ENCODE measurements at places on chromosomes 5 and 9.
A peak's percentile ranks its signal among the peaks of the same experiment; 100 is the strongest.

DNA sequence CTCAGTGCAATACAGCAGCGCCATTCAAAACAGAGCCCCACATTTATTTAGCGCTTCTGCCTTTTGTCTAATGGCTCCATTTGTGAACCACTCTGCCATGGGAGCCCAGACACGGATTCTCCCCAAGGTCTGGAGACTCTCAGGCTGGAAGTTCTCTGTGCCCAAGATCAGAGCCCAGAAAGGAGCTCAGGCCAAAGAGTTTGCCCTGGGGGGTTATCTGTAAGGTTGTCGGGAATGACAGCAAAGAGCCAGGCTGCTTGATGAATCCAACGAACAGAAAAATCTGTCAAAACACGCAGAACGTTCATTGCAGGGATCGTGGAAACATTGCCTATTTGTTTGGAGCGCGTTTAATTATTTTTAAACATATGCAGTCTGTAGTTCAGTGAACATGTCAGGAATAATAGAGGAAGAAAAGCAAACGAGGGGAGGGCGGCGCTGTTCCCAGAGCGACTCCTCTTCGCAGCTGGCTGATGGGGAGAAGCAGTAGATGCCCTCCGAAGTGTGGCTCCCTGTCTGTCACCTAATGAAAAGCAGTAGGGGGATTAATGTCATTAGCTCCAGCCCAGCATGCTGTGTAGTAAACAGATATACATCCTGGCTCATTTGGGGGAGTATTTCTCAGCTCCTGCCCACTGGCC lies 464.9 kb upstream of the MPDZ start:
- no peak for DNase-seq

- DNase-seq: no peak
Measured at GRCh38 chr9:23123048-23123632, 676.5 kb downstream of the DMRTA1 start.

DNA sequence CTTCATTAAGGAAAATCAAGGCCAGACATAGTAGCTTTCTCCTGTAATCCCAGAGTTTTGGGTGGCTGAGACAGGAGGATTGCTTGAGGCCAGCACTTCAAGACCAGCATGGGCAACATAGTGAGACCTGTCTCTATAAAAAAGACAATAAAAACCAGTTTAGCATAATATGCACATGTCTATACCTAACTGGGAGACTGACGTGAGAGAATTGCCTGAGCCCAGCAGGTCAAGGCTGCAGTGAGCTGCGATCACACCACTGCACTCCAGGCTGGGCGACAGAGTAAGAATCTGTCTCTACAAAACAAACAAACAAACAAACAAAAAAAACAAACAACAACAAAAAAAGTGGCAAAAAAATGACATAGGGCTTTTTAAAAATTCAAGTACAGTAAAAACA lies 820.8 kb downstream of the MTRR start:
- DNase-seq: no peak

GRCh38 chr9:12777121-12778022 lies 2.6 kb downstream of the LURAP1L start:
- DNase-seq: no peak

DNA sequence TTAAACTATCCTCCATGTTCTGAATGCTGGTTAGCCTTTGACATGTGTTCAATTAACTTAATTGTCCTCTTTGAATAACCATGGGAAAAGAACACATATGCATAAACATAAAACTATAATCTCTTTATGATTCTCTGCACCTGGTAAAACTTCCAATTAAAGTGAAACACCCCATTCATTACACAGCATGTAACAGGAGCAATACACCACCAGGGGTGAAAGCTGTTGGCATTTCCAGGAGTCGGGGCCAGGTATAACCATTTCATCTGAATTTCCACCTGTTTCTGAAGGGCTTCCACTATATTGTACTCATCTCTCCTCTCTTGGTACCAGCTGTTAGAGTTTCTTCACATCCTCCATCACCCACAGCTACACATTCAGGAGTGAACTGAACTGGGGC lies 303.8 kb downstream of the EDIL3 start:
- DNase-seq: no peak

GRCh38 chr5:153043886-153044285 lies 446.6 kb upstream of the GRIA1 start:
- no peak for DNase-seq

DNA sequence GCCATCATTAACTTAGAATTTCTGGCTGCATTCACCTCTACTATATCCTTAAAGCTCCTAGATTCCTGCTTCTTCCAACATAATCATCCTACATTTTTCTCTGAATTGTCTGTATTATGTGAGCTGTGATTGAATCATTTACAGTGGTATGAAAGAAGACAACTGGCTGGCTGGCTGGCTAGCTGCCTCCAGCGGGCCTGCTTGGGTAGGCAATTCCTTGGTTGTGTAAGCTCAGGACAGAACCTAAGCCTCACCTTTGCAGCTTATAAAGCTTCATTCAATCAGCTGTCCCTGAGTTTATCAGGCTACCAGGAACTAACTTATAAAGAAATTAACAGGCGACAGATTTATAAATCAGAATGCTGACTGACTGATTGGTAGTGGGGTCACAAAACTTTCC lies 162.7 kb upstream of the NR3C1 start:
- no peak for DNase-seq

GRCh38 chr5:71693828-71694427 lies 25.1 kb upstream of the CARTPT start:
- no peak for DNase-seq

DNA sequence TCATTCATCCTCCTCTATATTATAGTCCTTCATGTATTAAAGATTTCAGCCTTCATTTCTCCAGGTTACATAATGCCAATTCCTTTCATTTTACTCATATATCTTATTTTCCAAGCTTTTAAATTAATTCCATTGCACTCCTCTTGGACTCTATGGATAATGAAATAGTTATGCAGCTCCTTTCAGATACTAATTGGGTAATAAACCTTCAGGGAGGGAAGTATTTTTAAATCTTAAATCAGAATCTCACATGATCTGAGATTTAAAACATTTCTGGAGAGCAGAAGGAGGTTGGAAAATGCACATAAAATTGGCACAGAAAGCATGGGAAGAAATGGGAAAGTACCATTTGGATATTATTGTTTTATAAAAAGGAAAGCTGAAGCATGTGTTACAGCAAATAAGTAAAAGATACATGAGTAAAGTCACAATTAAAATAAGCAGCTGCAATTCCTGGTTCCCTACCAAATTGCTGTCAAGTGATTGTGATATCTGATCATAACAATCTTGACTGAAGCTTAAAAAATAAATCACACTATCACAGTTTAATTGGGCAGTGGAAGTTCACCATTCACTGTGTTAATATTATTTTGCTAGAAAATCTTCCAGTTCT lies 257.9 kb upstream of the NREP start:
- DNase-seq: no peak

DNA sequence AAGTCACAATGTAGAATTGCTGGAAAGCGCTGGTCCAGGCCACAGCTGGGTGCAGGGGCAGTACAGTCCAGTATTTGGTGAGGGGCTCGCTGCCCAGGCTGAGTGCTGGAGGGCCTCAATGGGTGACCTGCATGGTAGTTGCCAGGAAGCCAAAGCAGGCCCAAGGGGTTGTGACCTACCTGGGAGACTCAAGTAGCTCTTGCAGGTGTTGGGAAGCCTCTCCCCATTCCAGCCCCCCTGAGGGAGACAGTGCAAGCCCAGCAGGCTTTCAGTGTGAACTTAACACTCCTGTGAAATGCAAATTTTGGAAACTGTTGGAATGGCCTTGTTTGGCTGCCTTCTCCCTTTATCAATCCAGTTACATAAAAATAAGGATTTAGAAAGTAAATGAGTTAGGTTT lies 13.9 kb downstream of the KDM4C start:
- DNase-seq: no peak

GRCh38 chr5:68911840-68912690 lies 181.7 kb upstream of the SLC30A5 start:
- no peak for DNase-seq

DNA sequence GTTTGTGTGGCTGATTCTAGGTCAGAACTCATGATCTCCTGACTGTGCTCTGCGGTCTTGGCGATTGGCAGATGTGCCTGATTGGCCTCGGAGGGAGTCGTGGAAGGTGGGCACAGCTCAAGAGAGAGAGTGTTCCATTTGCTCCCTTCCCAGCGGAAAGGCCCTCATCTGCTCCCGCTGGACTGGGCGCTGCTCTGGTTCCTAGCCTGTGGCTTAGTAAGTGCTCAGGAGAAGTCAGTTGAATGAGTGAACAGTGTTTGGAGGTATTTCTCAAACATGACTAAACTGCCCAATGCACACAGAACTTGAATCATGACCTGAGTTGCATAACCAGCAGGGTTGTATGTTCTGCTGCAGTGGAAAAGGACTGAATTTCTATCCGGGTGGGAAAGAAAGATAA lies 120.2 kb upstream of the PITX1 start:
- no peak for DNase-seq

DNA sequence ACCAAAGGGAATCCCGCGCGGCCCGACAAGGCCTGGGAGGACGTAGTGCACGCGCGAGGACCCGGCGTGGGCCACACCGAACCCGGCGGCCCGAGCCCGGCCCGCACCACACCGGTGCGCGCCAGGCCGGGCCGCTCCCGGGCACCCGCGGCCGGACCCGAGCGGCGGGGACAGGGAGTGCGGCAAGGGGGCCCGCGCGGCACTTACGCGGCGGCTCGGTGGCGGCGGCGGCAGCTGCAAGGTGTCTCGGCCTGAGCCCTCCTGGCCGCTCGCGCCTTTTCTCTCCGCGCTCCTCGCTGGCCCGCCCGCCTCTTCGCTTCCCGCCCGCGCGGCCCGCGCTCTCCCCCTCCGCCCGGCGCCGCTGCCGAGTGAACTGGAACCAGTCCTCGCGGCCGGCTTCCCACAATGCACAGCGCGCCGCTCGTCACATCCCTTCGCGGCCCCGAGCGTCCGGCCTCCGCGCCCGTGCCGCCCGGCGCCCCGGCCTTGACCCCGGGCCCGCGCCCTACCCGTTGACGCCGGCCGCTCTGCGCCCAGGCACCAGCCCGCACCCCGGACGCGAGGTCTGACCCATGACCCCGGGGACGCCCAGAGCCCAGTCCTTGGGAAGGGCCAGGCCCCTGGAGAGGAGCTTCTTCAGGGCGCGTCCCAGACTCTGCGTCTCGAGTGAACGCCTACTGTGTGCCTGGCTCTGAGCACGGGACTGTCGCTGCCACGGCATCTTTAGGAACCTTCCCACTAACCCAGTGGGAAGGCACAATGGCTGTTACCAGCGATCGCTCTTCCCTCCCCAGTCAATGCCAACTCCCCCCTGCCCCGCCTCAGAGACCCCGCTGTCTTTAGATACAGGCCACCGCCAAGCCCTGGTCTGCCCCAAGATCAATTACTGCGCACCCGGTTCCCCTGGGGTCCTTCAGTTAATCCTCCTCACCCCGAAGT lies at the start of gene MACROH2A1:
MACROH2A1 (minus strand) TSS at position 377 of the 939 bp plus-strand sequence. CDS start 10,138 bp downstream, outside the sequence.
- DNase-seq: peak; percentile 93

DNA sequence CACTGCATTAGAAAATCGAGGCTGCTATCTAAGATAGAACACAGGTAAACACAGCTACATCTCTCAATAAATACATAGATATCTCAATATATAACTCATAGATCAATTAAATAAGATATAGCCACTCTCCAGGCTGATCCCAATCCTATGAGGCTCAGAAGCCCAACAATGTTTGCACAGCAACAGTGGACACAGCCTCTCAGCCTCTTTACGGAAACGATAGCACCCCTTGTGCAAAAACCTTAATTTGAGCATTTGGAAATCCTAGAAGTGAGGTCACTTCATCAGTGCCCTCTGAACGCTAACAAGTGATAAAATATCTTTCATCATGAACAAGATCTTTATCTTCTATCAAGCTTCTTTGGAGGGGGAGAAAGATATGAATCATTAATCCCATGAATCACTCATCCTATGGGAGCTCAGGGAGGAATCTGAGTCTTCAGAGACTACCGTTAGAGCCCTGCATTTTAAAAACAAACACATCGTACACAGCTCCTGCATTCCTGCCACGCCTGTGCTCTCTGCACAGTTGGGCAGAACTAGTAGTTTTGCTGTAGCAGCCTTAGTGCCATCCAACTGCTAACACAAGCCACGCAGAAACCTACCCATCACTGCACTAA lies 71.4 kb downstream of the MED27 start:
- no peak for DNase-seq

DNA sequence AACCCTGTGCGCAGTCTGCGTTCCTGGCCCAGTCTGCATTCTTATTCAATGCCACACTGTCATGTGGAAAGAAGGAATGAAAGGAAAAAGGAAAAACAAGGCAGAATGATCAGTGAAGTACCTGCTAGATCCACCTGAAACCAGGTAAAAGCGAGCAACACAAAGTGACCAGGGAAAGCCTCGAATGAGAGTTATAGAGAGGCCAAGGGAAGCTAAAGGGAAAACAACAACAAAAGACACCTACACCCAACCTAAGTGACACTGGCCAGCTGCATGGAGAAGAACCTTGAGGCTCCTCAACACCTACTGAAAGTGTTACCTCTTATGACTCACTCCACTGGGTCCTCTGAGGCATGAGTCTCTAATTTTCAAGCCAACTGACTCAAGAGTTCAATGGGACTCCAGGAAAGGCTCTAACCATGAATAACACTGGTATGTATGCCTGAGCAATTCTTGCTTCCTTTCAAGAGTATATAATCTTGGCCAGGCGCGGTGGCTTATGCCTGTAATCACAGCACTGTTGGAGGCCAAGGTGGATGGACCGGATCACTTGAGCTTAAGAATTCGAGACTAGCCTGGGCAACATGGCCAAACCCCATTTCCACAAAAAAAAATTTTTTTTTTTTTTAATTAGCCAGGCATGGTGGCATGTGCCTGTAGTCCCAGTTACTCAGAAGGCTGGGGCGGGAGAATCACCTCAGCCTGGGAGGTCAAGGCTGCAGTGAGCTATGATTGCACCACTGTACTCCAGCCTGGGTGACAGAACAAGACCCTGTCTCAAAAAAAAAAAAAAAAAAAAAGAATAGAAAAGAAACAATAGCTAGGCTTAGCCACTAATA lies 29.0 kb downstream of the MTMR12 start:
- DNase-seq: no peak

DNA sequence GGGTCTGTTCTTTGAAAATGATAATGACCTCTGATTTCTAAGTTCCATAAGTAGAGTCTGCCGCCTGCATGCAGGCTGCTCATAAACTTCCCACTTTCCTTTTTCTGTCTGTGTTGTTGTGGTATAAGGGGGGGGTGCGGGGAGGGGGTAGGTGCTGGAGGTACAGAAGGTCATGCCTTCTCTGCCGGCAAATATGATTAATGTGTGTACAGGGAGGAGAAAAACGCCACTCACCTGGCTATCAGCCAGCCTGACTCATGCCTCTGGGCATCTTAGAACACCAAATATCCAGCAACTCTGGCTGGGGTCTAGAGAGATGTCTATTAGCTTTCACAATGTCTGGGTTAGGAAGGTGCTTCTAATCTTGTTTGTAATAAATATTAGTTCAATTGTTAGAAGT lies 128.3 kb downstream of the EFNA5 start:
- DNase-seq: no peak

GRCh38 chr5:88693071-88693932 lies 189.7 kb downstream of the MEF2C start:
- DNase-seq: no peak
